ENCODE measurements at places on chromosomes 6 and 20.

- DNase-seq, result no peak
Observed at GRCh38 chr6:151136141-151136755, 103.5 kb upstream of the AKAP12 start.

- no peak for DNase-seq
Observed at GRCh38 chr20:50194831-50195523, 4.3 kb downstream of the CEBPB start.

DNA sequence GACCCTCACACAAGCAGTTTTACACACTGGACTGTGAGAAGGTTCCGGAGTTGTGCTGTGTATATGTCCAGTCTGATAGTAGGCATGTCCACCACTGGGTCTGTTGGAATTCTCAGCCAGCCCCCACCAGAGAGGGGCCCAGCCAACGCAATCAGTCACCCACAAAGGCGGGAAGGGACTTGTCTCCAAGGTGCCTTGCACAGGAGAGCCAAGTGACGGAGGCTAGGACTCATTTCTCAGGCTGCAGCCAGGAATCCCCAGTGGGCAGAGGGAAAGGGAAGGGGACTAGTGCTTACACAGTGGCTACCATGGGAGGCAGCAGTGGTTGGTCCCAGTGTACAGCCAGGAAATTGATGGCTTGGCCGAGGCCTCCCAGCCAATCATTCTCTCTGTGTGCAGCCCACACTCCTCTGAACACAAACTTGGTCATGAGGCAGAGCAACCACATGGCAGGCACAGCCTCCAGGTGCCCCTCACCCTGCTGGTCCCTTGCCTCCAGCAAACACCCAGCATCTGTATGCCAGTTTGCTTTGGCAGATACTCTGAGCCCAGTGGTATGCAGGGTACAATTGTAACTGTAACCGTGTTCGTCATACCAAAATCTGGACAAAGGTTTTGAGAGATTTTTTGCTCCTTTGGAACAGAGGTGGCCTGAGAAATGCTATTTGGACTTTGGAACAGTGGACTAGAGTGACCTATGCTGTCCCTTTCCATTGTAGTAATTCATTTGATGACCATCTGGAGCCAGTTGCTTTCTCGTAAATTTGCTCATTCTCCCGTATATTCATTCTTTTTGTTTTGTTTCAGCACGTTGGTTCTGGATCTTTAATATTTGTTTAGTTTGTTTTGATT is 72.9 kb upstream of the MYL9 start:
- no peak for DNase-seq

DNA sequence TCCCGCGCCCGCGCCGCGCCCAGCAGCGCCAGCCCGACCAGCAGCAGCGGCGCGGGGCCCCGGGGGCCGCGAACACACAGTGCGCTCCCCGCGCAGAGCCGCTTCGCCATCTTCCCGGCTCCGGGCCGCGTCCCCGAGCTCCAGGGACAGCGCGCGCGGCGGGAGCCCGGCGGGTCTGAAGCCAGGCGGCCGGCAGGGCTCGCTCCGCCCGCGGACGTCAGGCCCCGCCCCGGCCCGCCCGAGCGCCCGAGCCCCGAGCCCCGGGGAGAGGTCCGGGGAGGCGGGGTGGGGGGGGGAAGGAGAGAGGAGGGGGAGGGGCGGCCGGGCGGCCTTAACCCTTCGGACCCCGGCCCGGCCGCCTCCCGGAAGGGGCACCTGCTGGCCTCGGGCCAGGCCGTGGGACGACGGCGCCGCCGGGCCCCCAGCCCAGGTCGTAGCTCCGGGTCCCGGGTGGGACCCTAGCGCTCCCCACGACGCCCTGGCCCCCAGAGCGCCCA is at the start of gene LAMA5:
TSS of gene LAMA5 (minus strand) at position 177 of the 497 bp plus-strand sequence. CDS start at position 110, 67 bp downstream.
- DNase-seq, result no peak

DNA sequence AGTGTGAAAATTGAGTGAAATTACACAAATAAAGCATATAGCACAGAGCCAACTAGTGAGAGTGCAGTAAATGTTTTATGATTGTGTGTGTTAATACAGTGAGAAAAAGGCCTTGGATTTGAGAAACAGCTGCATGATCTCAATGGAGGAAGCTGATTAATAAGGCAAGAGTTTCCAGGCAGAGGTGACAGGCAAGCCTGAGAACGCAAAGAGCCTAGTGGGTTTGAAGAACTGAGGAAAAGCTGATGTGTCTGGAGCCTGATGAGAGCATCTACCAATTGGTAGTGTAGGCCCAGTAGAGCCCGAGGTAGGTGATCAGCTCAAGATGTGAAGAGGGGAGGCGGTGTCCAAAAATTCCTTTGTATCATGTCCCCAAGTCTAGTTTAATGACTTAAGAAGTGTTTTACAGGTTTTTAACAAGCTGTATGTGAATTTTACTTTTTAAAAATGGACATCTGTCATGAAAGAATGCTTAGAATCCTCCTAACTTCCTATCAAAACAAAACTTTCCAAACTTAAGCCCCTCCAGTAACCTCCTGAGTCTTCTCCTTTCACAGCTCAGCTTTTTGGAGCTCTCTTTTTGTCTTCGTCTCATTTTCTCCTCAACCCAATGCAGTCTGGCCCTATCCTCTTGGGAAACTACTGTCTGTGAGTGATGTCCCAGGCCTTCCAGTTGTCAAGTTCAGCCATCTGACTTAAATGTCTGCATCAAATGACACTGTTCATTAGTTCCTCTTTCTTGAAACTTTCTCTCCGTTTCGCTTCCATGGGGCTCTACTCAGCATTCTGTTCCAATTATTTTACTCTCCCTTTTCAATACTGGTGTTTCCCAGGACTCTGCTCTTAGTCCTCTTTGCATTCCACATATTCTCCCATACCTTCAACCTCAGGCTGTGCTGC is 1.2 kb downstream of the CDC40 start:
- no peak for DNase-seq

- DNase-seq, result no peak
Observed at GRCh38 chr6:113411011-113411410, 446.1 kb upstream of the MARCKS start.

GRCh38 chr6:56314683-56315523 is 67.5 kb upstream of the COL21A1 start:
- DNase-seq, result no peak

- peak; percentile 69 for DNase-seq
Observed at GRCh38 chr20:54212226-54212625, 4.3 kb downstream of the PFDN4 start.

GRCh38 chr6:144190593-144190992 is 40.3 kb downstream of the STX11 start:
- no peak for DNase-seq

- DNase-seq, result no peak
Observed at GRCh38 chr6:51266604-51267003, 447.9 kb downstream of the TFAP2B start.

- DNase-seq, result no peak
Observed at GRCh38 chr6:6466967-6467761, 121.4 kb upstream of the LY86 start.

- no peak for DNase-seq
Observed at GRCh38 chr6:147133669-147134068, 70.5 kb upstream of the STXBP5 start.

DNA sequence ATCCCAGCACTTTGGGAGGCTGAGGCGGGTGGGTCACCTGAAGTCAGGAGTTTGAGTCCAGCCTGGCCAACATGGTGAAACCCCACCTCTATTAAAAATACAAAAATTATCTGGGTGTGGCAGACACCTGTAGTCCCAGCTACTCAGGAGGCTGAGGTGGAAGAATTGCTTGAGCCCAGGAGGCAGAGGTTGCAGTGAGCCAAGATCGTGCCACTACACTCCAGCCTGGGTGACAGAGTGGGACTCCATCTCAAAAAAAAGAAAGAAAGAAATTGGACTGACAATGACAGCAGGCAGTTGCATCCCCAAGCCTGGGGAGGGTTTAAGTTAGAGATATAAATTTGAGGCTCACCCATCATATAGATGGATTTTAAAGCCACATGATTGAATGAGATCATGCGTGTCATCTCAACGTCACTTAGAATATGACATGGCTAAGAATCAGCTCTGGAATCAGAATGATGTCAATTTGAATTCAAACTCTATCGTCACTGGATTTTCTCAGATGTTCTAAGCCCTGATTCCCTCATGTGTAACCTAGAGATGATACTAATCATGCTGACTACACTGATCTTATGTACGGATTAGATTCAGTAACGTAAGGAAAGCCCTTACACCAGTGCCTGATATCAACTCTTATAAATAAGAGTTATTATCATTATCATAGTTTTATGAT is 534.0 kb upstream of the JARID2 start:
- no peak for DNase-seq

DNA sequence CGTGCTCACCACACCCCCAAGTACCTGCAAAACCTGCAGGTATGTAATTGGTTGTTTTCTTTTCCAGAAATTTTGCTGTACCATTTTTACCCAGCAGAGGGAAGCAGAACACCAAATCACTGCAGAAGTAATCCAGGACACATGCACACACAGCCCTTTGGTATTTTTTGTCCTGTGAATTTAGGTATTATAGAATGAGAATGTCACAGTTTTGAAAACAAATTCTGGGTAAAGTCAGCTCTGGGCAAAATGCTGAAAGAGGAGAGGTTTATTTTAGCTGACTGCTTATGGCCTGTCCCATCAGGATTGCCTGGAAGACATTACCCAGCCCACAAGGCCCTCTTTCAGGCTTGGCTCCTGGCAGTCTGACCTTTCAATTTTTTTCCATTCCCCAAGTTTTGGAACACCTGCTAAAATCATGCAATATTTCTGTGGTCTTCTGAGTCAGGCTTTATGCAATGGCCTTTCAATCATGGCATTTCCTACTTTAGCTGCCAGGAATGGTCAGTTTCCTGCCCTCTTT is 3.5 kb upstream of the EFHC1 start:
- DNase-seq, result peak; percentile 83

DNA sequence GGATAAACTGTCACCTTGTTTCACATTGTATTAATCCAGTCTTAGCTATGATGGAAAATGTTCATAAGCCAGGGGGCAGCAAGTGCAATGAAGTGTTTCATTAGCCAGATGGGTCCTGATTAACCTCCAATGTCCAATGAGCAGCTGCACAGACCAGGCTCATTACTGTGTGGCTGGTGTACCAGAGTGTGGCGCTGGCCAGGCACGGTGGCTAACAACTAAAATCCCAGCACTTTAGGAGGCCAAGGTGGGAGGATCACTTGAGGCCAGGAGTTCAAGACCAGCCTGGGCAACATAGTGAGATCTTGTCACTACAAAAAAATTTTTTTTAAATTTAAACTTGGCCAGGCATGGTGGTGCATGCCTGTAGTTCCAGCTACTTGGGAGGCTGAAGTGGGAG is 201.7 kb upstream of the FOXQ1 start:
- DNase-seq, result no peak

- DNase-seq, result peak; percentile 8
Observed at GRCh38 chr20:49888212-49889000, 26.9 kb downstream of the SPATA2 start.

GRCh38 chr6:20170455-20171148 is 41.7 kb downstream of the MBOAT1 start:
- no peak for DNase-seq

DNA sequence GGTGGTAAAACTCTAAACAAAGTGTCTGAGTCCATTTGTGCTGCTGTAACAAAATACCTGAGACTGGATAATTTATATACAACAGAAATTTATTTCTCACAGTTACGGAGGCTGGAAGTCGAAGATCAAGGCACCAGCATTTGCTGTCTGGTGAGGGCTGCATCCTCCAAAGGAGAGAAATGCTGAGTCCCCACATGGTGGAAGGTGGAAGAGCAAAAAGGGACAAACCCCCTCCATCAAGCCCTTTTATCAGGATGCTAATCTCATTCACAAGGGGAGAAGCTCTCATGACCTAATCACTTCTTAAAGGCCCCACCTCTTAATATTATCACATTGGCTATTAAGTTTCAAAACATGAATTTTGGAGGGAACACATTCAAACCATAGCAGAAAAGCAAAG is 55.9 kb upstream of the SYNJ2 start:
- DNase-seq, result no peak

GRCh38 chr6:167351656-167352345 is 26.9 kb downstream of the TTLL2 start:
- no peak for DNase-seq

DNA sequence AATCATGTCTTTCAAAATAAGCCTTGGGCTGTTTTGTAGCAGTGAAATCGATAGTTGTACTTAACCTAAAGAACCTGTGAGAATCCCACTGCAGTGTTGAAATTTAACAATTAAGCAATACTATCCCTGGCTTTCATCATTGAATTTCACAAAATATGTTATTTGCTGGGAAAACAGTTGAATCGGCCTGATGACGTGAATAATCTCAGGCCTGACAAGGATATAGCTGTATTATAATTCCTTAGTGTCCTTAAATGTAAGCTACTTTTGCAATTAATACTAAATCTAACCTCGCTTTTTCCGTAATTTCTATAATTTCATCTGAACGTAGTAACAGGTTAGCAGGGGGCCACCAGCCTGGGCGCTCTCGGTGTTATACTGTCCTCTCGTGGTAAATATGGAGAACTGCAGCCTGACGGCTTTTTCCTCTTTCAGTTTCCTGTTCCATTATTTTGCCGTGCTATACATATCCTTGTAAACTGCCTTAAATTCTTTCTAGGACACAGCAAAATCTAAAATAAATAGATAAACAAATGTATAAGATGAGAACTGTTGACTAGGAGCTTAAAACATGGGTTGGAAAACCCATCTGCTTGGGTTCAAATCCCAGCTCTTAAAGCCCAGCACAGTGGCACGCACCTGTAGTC is 24.0 kb downstream of the MTFR2 start:
- DNase-seq, result no peak

GRCh38 chr6:135600086-135600702 is 102.7 kb upstream of the AHI1 start:
- DNase-seq, result no peak

- DNase-seq, result no peak
Observed at GRCh38 chr6:26457264-26457805, 420 bp upstream of the BTN2A1 start.

- DNase-seq, result peak; percentile 41
Observed at GRCh38 chr20:63520504-63520933, at the start of gene PPDPF. TSS of gene PPDPF (plus strand) at chr20:63520765. CDS start at chr20:63521309, 544 bp downstream.

GRCh38 chr6:112251171-112251875 is 3.0 kb downstream of the LAMA4 start:
- DNase-seq, result no peak

GRCh38 chr20:34037767-34038166 is 44.1 kb downstream of the RALY start:
- no peak for DNase-seq

- no peak for DNase-seq
Observed at GRCh38 chr6:125157280-125157679, 3.7 kb downstream of the TPD52L1 start.

- no peak for DNase-seq
Observed at GRCh38 chr6:114344246-114344970, 1.6 kb upstream of the HS3ST5 start.

GRCh38 chr6:51495096-51495495 is 592.3 kb downstream of the PKHD1 start:
- DNase-seq, result no peak

DNA sequence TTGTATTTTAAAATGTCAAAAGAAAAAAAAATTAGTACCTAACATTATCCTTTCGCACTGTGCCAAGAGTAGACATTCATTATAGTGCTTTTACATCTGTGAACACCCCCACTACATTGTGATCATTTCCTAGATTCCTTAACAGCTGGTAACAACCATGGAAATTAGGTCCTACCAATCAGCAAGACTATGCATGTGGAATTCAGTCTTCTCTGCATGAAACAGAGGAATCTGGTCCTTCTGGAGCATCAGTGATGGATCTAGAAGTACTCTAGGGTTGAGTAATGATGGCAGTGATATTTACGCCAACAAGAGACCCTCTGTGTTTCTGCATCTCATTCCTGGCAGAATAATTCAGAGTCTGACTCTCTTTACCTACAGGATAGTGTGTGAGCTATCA is 9.4 kb downstream of the OR12D1 start:
- no peak for DNase-seq

Measured in HS-27A (cell line).